ENCODE measurements at places on chromosomes 2 and 18.

GRCh38 chr2:238487652-238488346, 61.1 kb downstream of the ASB1 start:
- no peak for DNase-seq

DNA sequence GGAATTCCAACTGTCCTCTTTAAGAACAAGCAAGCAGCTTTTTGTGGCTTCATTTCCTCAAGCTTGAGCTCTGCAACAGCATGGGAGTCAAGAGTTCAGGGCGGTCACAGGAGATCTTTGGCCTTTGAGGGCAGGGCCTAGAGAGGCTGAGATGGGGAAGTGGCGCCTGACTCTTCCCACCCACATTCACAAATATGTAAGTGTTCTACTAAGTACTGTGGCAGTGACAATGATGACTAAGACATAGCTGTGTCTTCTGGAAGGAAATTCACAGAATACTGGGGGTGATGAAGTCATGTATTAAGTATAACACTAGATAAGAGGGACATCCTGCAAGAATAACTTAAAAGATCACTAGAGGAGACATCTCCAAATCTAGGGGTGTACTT, 15.0 kb downstream of the RND3 start:
- DNase-seq = no peak

- DNase-seq = peak; percentile 73
Measured at GRCh38 chr18:13120983-13121441, 97.5 kb upstream of the LDLRAD4 start.

- DNase-seq = no peak
Measured at GRCh38 chr2:46779447-46779941, 136.1 kb downstream of the MCFD2 start.

GRCh38 chr2:54099829-54100585, 15.4 kb upstream of the ACYP2 start:
- no peak for DNase-seq

- DNase-seq = no peak
Measured at GRCh38 chr18:35410561-35410960, 33.4 kb upstream of the ZNF396 start.

DNA sequence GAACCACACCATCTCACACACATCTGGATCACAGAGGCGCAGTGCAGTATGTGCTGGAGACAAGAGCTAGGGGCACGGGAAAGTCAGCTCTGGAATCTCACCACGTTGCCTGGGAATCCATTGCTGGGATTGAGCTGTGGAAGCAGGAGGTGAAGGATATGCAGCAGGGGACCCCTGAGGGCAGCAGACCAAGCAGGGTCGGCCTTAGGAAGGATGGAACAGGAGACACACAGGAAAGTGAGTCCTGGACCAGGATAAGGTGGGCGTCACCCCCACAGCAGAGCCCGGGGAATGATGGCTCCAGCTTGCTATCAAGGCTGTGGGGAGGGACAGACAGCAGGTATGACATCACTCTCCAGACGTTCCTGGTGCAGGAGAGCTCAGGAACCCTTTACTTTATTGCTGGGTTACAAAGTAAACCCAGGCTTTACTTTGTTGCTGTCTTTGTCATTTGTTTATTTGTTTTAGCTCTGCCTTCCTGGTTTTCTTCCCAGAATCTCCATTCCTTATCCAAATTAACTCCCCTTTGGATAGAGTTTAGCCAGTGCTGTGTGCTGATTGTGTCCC, 329.8 kb upstream of the MYT1L start:
- DNase-seq = no peak

DNA sequence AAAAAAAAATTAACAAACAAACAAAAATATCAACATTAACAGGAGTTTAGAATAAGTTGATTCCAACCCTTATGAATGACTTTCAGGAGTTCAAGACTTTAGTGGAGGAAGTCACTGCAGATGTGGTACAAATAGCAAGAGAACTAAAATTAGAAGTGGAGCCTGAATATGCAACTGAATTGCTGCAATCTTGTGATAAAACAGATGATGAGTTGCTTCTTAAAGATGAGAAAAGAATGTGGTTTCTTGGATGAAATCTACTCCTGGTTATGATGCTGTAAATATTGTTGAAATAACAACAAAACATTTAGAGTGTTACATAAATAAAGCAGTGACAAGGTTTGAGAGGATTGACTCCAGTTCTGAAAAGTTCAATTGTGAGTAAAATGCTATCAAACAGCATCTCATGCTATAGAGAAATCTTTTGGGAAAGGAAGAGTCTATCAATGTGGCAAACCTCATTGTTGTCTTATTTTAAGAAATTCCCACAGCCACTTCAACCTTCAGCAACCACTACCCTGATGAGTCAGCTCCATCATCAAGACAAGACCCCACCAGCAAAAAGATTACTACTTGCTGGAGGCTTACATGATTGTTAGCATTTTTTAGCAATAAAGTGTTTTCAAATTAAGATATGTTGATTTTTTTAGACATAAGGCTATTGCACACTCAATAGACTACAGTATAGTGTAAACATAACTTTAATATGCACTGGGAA, 42.7 kb upstream of the TAF4B start:
- no peak for DNase-seq

Data from AG04449 (cell line).